ENCODE measurements at places on chromosomes 2 and 18.

DNA sequence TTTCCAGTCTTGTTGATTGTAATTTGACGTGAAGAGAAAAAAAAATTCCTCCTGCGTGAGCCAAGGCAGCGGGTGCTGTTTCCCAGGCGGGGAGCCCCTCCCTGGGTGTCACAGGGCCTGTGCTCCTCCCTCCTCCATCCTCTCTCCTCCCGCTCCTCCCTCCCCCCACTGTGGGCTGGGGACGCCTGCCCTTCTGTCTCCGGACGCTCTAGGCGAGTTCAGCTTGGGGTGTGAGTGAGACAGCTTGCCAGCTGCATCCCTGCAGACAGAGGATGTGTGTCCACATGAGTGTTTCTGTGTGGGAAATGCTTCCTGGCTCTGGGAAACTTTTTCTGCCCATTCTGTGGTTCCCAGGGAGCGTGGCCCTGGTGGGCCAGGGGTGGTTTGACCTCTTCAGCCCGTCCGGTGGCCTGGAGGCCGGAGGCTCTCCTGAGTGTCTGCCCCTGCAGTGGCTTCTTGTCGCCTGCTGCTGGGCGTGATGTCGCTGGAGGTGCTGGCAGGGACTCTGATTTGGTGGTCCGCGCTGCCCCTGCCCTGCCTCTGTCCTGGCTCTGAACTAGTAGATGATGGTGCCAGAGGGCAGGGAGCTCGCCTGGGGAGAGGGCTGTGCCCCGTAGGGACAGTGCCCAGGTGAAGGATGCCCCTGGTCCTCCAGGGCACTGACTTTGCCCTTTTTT, 96.4 kb downstream of the USP40 start:
- DNase-seq: no peak

DNA sequence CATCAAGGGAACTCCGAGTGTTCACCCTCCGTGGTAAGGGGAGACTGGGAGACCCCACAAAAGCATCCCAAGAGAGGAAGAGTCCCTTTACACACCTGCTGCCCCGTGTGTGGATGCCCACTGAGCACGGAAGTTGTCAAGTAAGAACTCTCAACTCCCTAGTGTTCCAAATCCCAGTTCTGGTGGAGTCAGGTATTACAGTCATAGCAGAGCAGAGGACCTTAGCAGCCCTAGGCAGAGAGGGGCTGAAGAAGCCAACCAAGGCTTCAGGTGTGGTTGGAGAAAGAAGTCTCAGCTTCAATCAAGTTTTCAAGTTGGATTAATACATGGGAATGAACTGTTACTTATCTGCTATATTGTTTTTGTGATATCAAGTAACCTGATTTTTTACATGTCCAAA, 512.5 kb downstream of the RNF144A start:
- no peak for DNase-seq

GRCh38 chr18:6792391-6792790, 62.9 kb downstream of the ARHGAP28 start:
- no peak for DNase-seq

GRCh38 chr2:208047840-208048239, 22.5 kb upstream of the PLEKHM3 start:
- no peak for DNase-seq

DNA sequence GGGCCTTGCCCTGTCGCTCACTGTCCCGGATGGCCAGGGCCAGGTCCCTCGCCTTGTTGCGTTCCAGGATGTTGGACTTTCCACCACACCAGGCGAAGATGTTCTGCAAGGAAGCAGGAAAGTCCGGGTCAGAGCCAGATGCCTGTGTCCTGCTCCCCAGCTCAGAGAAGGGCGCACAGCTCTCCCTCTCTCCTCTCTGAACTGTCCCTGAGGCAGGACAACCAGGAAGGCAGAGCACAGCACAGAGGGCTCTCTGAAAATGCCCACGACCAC, 11.0 kb downstream of the CAPG start:
- no peak for DNase-seq

- no peak for DNase-seq
Measured at GRCh38 chr2:866009-866680, 84.5 kb upstream of the SNTG2 start.

DNA sequence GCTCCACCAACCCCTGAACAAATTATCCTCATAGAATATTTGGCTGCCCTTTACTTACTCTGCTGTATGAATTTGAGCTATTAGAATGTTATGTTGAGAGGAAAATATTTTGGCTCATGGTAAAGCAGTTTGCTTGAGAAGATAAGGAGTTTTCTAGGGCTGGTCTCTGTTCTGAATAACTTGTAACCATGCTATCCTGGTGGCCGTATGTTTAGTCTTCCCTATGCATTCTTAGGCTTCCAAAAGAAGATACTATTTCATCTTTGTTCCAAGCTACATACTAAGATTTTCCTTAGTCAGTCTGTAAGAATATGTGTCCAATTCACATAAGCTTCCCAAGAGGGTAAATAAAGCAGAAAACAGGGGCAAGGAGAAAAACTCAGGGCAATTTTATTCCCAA, 1105.1 kb upstream of the PIK3C3 start:
- DNase-seq: no peak

DNA sequence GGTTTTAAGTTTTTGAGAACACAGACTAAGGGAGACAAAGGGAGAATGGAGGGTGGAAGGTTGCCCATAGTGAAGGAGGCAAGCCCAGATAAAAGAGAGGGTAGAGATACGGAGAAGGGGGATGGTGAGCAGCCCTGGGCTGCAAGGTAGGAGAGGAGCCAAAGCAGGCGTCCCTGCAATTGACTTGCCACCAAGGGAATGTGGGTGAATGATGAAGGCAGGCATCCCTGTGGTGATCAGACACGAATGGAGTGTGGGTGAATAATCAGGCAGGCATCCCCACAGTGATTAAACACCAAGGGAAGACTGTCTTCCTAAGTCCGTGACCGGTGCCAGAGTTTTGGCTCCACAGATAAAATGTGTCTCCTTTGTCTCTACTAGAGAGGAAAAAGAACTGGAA, 16.5 kb upstream of the ALPK2 start:
- no peak for DNase-seq

- DNase-seq: no peak
Measured at GRCh38 chr2:64391424-64391823, 62.5 kb upstream of the LGALSL start.

GRCh38 chr2:126643972-126644371, 12.0 kb upstream of the GYPC start:
- no peak for DNase-seq

DNA sequence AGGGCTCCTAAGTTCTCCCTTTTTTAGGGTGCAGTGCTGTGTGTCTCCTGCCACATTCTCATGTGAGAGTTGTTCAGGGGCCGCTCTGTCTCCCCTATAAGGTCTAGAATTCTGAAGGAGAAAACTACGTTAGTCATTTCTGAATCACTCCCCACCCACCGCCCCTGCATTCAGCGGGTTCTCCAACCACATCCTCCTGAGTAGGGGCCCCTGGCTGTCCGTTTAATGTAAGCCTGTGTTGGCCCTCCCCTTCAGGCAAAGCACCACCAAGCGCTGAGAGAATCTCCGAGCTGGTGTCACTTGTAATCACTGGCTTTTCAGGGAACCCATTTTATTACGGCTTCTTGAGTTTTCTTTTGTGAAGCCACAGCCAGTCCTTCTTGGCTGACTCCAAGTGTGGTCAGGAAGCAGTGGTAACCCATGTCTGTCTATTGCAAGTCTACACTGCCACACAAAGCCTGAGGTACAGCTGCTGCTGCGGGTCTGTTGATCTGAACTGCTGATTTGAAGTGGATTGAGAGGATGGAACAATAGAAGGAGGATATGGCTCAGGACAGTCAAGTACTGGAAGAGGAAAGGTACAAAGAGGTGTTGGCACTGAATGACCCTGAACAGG, 16.9 kb downstream of the LCT start:
- DNase-seq: no peak

GRCh38 chr18:79513381-79514081, 117.8 kb downstream of the NFATC1 start:
- DNase-seq: no peak

DNA sequence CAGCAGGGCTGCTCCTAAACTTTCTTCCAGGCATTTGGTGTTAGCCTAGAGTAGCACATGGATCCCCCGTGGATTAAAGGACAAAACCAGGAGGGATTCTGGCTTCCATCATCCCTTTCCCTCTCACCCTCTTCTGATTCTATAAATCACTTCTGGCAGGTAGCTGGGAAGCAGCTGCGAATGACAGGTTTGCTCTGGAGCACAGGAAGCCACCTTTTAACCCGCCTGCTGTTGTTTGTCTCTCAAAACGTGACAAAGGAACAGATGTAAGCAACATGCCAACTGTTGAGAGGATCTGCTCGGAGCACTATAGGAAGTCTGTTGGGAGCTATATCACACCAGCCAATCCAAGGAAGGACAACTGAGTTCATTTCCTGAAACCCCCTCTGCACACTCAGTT, 101.9 kb downstream of the ACTR2 start:
- DNase-seq: no peak
